Activated CD8-positive, alpha-beta memory T cell treated with anti-CD3 and anti-CD28 coated beads, Interleukin-2, amount 10 ng/mL, durations not matched to agents 7 days and 5 days (primary cell): ENCODE measurements at places on chromosomes 16 and 17.

- DNase-seq, result peak; percentile 57
Measured at GRCh38 chr16:20300312-20301097, 26.8 kb downstream of the GP2 start.

DNA sequence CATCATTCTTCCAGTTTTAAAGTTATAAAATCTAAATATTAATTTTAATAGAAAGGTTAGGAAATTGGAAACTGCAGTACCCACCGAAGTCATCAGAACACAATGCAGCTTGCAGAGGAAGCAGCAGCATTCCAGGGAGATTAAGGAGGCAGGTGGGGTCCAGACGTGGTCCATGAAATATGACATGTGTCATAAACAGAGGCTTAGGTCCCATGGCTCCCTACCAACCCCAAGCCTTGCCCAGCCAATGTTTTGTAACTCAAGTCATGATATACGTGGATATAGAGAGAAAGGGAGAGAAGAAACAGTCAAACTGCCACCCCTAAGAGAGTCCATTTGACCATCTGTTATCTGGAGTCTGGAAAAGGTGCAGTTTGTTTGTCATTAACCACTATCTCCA, 670.0 kb downstream of the TOX3 start:
- DNase-seq, result no peak

- DNase-seq, result peak; percentile 69
Measured at GRCh38 chr16:48608871-48609651, 919 bp downstream of the N4BP1 start.

DNA sequence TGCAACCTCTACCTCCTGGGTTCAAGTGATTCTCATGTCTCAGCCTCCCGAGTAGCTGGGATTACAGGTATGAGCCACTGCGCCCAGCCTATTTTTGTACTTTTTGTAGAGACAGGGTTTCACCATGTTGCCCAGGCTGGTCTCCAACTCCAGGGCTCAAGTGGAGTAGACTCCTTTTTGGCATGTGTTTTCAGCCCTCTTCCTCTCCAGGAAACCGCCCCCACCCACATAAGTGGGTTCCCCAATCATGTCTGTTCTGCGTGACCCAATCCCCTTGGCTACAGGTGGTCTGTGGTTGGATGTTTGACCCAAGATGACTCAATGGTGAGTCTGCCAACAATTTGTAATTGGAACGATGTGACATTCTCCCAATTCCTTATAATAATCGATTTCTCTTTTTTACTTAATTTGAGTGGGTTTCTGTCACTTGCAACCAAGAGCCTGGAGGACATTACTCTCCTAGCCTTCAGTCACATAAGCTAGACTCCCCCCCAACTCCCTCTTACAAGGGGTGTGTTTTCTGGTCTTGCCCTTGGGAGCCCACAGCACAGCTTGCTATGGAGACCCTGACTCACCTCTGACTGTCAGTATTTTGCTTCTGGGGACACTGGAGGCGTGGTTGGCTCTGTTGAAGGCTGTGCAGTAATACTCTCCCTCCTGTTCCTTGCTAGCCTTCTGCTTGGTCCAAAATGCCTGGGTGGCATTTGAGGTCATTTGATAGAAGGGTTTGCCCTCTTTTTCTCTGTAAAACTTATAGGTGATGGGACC, 34.9 kb downstream of the PECAM1 start:
- DNase-seq, result no peak

GRCh38 chr17:4747847-4748246, 8.1 kb upstream of the CXCL16 start:
- DNase-seq, result peak; percentile 65
